Tibial nerve (tissue), 4 donors: ENCODE measurements at places on chromosomes 3 and 15. TPM values are rescaled to one million over a fixed set of nuclear protein-coding genes. Genes with fewer than 3 reads are reported as not detected.

DNA sequence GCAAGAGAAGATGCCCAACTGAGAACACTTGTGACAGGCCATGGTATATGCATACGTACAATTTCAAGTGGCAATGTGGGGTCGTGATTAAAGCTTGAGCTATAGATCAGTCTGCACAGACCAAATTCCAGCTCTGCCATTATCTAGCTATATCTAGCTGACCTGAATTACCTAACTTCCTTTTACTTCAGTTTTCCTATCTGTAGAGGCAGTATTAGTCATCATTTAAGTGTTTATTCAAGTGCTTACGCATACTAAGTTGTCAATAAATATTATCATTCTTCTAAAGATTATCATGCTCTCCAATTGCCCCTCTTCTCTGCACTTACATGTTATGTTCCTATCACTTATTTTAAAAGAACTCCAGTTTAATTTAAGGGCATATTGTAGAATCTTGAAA is 87.9 kb downstream of the ARPP21 start:
- H3K27me3 ChIP-seq: no peaks in the 10 kb centered on the region
- H3K4me3 ChIP-seq: no peak overlapping the region
- DNase-seq: no peak
- no peaks in the 10 kb centered on the region for H3K4me1 ChIP-seq
- no peaks in the 10 kb centered on the region for H3K36me3 ChIP-seq

Gene PIERCE2
- 1.8 TPM for total RNA-seq

- no peaks in the 10 kb centered on the region for H3K27me3 ChIP-seq
- H3K4me3 ChIP-seq: no peak overlapping the region
- DNase-seq: no peak
- H3K36me3 ChIP-seq: peaks cover 84% of the 10 kb centered on the region
- H3K27ac ChIP-seq: no peak overlapping the region
These were observed 60.2 kb downstream of the TMEM39A start for GRCh38 chr3:119403201-119403600.

- peaks cover 50% of the 10 kb centered on the region for H3K36me3 ChIP-seq
- H3K27me3 ChIP-seq: no peaks in the 10 kb centered on the region
- no peak overlapping the region for H3K4me3 ChIP-seq
- no peak overlapping the region for H3K27ac ChIP-seq
These were observed 41.6 kb downstream of the RFTN1 start for GRCh38 chr3:16471897-16472296.

Gene RTP4
- 3.7 TPM for total RNA-seq

DNA sequence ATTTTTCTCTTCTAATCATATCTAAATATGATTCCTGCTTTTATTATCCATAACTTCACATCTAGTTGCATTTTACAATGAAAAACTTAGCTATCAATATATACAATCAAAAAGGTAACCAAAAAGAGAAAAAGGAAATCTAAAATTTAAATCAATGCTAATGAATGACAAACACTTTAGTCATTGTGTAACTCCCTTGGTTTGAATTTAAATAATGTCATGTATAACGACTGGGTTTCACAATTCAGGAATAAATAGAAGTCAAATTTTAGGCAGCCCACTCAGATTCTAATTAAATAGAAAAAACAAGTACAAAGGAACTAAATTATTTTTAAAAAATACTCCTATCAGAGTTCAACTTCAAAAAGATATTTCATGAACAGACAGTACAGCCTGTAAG is 26.9 kb downstream of the DPH6 start:
- no peaks in the 10 kb centered on the region for H3K36me3 ChIP-seq
- H3K4me1 ChIP-seq: peaks cover 14% of the 10 kb centered on the region
- H3K27me3 ChIP-seq: no peaks in the 10 kb centered on the region

DNA sequence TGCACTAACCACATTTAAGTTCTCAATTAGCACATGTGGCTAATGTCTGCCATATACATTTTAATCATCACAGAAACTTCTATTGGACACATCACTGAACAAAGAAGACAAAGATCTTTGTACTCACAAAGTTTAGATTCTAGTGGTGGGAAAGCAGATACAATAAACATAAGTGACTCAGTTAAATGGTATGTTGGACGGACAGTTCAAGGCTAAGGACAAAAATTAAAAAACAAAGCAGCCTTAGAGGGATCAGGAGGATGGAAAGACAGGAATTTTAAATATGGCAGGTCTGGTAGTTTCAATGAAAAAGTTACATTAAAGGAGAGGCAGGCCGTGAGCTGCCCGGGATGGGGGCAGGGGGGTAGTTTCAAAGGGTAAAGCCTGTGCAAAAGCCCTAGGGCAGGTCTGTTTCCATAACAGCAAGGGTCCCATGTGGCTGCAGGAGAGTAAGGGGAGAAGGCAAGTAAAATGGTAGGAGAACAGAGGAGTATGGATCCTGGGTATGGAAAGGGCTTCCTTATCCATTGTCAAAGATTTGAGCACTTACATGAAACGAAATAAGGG is 220.7 kb downstream of the FHIT start:
- H3K27me3 ChIP-seq: no peaks in the 10 kb centered on the region
- no peak for DNase-seq
- no peaks in the 10 kb centered on the region for H3K4me1 ChIP-seq
- no peaks in the 10 kb centered on the region for H3K36me3 ChIP-seq
- no peak overlapping the region for H3K4me3 ChIP-seq

DNA sequence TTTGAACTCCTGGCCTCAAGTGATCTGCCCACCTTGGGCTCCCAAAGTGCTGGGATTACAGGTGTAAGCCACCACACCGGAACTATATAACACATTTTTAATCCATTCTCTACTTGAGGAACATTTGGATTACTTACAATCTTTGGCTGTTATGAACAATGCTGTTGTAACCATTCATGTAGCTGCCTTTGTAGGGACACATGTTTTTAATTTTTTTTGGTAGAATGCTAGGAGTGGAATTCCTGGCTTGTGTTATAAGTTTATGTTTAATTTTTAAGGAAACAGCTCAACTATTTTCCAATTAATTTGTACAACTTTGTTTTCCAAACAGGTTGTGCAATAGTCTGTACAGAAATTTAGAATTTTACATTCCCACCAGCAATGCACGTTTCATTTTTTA is 51.7 kb downstream of the GPR149 start:
- H3K4me3 ChIP-seq: no peak overlapping the region
- H3K4me1 ChIP-seq: no peaks in the 10 kb centered on the region
- no peaks in the 10 kb centered on the region for H3K27me3 ChIP-seq
- no peak overlapping the region for H3K27ac ChIP-seq
- DNase-seq: no peak

- no peak for DNase-seq
- H3K36me3 ChIP-seq: peaks cover 16% of the 10 kb centered on the region
- no peaks in the 10 kb centered on the region for H3K4me1 ChIP-seq
- no peak overlapping the region for H3K4me3 ChIP-seq
- no peaks in the 10 kb centered on the region for H3K27me3 ChIP-seq
These were observed 223.3 kb downstream of the FOXP1 start for GRCh38 chr3:71360180-71360579.

Gene KLHDC8B
- total RNA-seq: 33.1 TPM

DNA sequence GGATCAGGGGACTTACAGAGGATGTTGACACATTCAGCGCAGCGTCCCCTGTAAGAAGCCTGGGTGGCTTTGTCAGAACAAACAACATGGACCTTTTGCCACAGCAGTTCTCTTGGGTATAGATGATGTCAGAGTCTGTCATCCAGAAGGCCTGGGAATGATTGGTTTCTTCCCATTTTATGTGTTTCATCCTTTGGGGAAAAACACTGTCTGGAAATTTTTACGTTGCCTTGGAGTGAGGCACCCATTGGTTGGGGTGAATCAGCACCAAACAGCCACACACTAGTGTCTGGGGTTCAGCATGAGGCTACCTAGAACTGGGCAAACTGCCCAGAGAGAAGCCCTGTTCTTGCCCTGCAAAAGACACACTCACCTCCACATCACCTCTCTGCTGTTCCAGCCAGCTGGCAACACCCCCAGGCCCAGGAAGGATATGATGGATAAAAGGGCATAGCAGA is 123.0 kb downstream of the FAM43A start:
- H3K27ac ChIP-seq: no peak overlapping the region
- no peak for DNase-seq
- no peaks in the 10 kb centered on the region for H3K4me1 ChIP-seq
- H3K27me3 ChIP-seq: no peaks in the 10 kb centered on the region
- no peak overlapping the region for H3K4me3 ChIP-seq
- no peaks in the 10 kb centered on the region for H3K36me3 ChIP-seq

DNA sequence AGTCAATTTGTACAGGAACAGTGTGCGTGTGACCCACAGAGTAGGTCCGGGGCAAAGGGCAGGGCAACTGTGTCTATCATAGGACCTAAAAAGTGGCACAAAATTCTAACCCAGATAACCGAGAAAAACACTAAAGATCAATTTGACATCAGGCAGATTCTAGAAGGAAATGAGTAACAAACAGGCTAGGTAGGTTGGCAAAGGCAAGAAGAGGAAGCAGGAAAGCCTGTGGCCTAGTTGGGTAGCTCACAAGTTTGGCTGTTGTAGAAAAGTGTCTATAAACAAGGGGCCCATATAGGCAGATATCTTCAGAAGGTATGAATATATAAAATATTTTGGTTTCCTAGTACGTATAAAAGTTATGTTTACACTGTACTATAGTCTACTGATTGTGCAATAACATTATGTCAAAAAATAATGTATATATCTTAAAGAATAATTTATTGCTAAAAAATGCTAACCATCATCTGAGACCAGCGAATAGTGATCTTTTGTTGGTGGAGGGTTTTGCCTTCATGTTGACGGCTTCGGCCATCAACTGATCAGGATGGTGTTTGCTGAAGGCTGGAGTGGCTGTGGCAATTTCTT is 13.3 kb upstream of the OR5K1 start:
- no peak overlapping the region for H3K27ac ChIP-seq
- H3K4me1 ChIP-seq: no peaks in the 10 kb centered on the region
- H3K36me3 ChIP-seq: no peaks in the 10 kb centered on the region
- H3K27me3 ChIP-seq: no peaks in the 10 kb centered on the region

- no peaks in the 10 kb centered on the region for H3K36me3 ChIP-seq
- H3K27ac ChIP-seq: no peak overlapping the region
- no peak for DNase-seq
These were observed 79.1 kb downstream of the CADPS start for GRCh38 chr3:62795978-62796657.

DNA sequence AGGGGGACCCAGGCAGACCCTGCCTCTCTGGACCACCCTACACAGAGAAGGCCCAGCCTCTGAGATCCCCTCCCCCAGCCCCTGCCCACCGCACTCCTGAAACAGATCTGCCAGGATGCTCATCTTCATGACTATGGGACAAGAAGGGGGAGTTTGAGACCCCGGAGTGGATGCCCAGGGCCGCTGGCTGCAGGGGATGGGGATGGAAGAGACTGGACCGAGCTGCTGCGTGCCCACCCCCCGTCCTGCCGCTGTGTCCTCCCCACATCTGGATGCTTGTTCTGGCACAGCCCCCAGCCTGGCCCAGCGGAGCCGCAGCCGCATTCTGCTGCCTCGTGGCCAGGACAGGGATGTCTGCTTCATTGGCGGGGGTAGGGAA is 30.3 kb upstream of the SEMA3F start:
- no peak overlapping the region for H3K27ac ChIP-seq
- peaks cover 18% of the 10 kb centered on the region for H3K36me3 ChIP-seq
- no peak for DNase-seq
- no peaks in the 10 kb centered on the region for H3K4me1 ChIP-seq

DNA sequence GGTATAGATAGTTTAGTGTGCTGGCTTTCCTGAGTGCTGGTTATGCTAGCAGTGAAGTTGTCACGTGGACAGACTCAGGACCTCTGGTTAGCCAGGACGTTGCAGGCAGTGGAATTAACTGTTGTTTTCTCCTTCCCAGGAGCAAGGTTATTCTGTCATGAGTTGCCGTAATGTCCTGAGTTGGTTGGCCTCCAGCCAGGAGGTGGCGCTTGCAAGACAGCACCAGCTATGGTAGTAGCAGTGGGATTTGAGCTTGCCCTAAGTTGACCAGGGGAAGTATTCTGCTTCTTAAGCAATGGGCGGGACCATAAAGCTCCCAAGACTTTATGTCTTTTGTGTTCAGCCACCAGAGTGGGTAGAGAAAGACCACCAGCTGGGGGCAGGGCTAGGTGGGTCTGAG is 240.7 kb upstream of the DNAJC19 start:
- no peaks in the 10 kb centered on the region for H3K4me1 ChIP-seq
- no peaks in the 10 kb centered on the region for H3K36me3 ChIP-seq
- no peak overlapping the region for H3K4me3 ChIP-seq
- no peak for DNase-seq

DNA sequence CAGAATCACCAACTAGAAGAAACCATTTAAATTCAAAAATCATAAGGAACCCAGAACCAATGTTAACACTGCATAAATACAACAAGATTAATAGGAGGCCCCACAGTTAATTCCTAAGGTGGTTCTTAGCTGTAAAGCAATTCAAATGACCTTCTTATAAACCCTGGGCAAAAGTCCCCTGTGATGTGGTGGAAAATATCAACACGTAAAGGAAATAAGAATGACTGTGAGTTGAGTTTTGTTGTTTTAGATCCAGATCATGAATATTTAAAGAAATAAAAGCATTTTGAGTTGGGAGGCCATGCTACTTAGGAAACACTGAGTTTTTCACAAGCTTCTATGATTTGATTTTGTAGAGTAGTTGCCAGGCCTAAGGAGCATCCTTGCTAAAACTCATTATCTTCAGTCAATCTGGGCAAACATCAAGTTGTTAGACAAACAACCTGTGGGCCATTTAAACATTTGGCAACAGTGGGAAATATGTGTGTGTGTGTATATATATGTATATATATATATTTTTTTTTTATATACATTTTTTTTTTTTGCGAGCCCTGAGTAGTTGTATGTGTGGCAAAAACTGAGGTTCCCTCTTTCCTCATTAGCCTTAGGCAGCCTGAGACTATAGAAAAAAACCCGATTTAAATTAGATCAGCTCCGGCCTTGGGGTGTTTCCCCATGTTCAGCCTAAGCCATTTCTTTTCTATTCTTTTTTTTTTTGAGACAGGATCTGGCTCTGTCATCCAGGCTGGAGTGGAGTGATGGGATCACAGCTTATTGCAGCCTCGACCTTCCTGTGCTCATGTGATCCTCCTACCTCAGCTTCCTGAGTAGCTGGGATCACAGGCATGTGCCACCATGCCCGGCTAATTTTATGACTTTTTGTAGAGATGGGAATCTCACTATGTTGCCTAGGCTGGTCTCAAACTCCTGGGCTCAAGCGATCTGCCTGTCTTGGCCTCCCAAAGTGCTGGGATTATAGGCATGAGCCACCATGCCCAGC is 8.0 kb upstream of the PXK start:
- DNase-seq: no peak
- no peaks in the 10 kb centered on the region for H3K36me3 ChIP-seq
- peaks cover 9% of the 10 kb centered on the region for H3K4me1 ChIP-seq
- no peak overlapping the region for H3K27ac ChIP-seq

- H3K4me1 ChIP-seq: no peaks in the 10 kb centered on the region
- no peak overlapping the region for H3K4me3 ChIP-seq
- no peaks in the 10 kb centered on the region for H3K36me3 ChIP-seq
- no peak for DNase-seq
- H3K27ac ChIP-seq: no peak overlapping the region
These were observed 10.1 kb downstream of the USP3 start for GRCh38 chr15:63514531-63514943.

GRCh38 chr3:150787741-150788370 is 24.9 kb upstream of the SIAH2 start:
- H3K36me3 ChIP-seq: no peaks in the 10 kb centered on the region
- H3K4me1 ChIP-seq: peaks cover 5% of the 10 kb centered on the region
- no peak overlapping the region for H3K4me3 ChIP-seq
- H3K27me3 ChIP-seq: no peaks in the 10 kb centered on the region
- H3K27ac ChIP-seq: no peak overlapping the region

Gene LXN
- total RNA-seq: 17.5 TPM
